Smooth muscle cell of trachea (primary cell): ENCODE measurements at places on chromosomes 3 and 15. TPM values are rescaled to one million over a fixed set of nuclear protein-coding genes. Genes with fewer than 3 reads are reported as not detected.

The PLSCR4 gene
- 20.3 and 21.7 TPM in 2 replicates for total RNA-seq

The MAGEL2 gene
- 0.50 TPM in 1 of 2 replicates, not detected in the other for total RNA-seq

The MKRN3 gene
- 1.3 and 3.0 TPM in 2 replicates for total RNA-seq

The ZPLD1 gene
- total RNA-seq = not detected in 2 replicates

The PSTPIP1 gene
- total RNA-seq = 0.17 and 0.73 TPM in 2 replicates

The PRR23A gene
- total RNA-seq = not detected in 2 replicates

The DLL4 gene
- total RNA-seq = 0.17 and 0.73 TPM in 2 replicates

The ZFYVE19 gene
- 19.0 and 25.3 TPM in 2 replicates for total RNA-seq

The ISLR2 gene
- not detected in 2 replicates for total RNA-seq

The ALDH1A3 gene
- 53.5 and 71.5 TPM in 2 replicates for total RNA-seq

The DNAH12 gene
- under 0.01 and 0.17 TPM in 2 replicates for total RNA-seq

The DPPA4 gene
- total RNA-seq = not detected in 2 replicates

The SLC24A5 gene
- total RNA-seq = not detected in 2 replicates

The SRGAP3 gene
- 6.1 and 7.8 TPM in 2 replicates for total RNA-seq

The C3orf20 gene
- total RNA-seq = under 0.01 TPM in 1 of 2 replicates, not detected in the other

The PDE8A gene
- total RNA-seq = 25.0 and 30.1 TPM in 2 replicates

The SCN5A gene
- total RNA-seq = 0.29 and 1.2 TPM in 2 replicates

The AGTR1 gene
- 2.3 and 3.3 TPM in 2 replicates for total RNA-seq

The CHAC1 gene
- total RNA-seq = 9.3 and 16.9 TPM in 2 replicates

The SAMD7 gene
- not detected in 2 replicates for total RNA-seq

The ONECUT1 gene
- not detected in 2 replicates for total RNA-seq

The DGKG gene
- 0.17 and 0.87 TPM in 2 replicates for total RNA-seq

The CHRM5 gene
- total RNA-seq = under 0.01 and 0.15 TPM in 2 replicates

The SEMA3F gene
- 7.4 and 7.6 TPM in 2 replicates for total RNA-seq

The TM4SF18 gene
- 0.44 TPM in 1 of 2 replicates, not detected in the other for total RNA-seq

The SH2D7 gene
- under 0.01 TPM in 1 of 2 replicates, not detected in the other for total RNA-seq

The VWA5B2 gene
- not detected in 2 replicates for total RNA-seq
